ENCODE measurements at places on chromosomes 11 and 22.
A peak's percentile ranks its signal among the peaks of the same experiment; 100 is the strongest.

- DNase-seq = no peak
Observed at GRCh38 chr22:32674925-32675825, 126.3 kb upstream of the TIMP3 start.

DNA sequence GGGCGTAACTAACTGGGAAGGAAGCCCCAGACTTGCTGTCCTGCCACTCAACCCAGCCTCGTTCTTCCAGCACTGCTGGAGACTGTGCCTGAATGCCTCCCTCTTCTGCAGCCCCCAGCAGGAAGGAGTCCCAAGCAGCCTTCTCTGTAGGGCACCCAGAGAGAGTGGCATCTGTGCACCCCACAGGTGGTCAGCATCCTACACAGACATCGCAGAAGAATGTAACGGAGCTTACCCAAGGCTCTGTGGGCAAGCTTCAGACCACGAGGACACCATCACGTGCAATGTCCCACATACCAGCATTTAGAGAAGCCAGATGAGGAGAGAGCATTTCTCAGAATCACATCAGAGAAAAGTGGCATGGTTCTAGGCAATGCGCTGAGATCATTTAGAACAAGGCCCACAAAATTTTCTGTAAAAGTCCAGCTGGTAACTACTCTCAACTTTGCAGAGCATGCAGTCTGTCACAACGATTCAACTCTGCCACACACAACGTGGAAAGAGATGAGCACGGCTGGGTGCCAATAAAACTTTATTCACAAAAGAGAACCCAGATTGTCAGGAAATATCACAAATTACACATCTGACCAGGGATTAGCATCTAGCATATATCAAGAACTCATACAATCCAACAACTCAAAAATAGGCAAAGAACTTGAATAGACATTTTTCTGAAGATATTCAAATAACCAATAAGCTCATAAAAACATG lies 33.4 kb downstream of the SHANK2 start:
- no peak for DNase-seq

DNA sequence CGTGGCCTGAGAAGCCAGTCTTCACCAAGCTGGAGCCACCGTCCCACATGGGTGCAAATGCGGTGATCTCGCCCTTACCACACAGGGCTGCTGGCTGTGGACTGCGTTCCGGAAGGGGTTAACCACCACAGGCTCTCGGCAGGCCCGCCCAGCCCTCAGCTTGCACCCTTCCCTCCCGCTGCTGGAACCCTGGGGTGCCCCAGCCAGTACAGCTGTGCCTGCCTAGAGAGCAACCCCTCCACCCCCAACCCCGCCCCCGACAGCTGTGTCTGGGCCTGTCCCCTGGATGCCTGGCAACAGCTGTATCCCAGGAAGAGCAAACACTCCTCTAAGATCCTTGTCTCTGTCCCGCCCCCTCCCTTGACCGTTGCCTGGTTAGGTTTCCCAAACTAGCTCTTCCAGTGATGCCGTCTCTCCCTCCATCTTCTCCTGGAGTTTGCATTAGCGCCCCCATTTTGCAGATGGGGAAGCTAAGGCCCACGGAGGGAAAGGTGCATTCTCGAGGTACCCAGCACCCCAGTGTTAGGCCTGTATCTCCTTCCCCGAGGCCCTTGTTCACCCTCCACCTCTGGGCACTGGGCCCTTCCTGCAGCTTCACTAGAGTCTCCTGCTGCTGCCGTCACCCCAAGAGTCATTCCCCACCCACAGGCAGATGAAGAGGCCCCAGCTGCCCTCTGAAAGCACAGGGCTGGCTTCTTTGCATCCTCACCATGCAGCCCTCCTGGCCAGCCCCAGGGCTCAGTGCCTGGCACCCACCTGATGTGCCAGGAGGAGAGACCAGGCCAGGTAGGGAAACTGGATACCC lies 12.6 kb upstream of the COX8A start:
- peak; percentile 61 for DNase-seq

DNA sequence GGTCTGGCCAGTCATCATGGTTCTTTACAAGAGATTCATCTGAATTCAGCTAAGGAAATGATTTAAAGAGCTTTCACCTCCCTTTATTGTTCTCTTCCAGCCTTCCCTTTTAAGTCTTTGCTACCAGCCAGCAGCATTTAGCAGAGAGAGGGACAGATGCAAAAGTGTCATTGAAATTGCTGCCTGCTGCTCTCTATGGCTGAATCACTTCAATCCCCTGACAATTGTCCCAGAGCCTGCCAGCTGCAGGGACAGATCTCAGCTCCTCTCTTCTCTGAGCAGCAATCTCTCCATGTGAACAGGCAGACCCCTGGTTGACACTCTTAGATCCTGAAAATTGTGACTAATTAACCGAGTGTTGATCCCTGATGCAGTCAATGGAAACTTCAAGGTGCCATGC lies 816.9 kb upstream of the CCDC90B start:
- DNase-seq = peak; percentile 1

- DNase-seq = no peak
Observed at GRCh38 chr22:40107851-40108378, 69.8 kb upstream of the TNRC6B start.

DNA sequence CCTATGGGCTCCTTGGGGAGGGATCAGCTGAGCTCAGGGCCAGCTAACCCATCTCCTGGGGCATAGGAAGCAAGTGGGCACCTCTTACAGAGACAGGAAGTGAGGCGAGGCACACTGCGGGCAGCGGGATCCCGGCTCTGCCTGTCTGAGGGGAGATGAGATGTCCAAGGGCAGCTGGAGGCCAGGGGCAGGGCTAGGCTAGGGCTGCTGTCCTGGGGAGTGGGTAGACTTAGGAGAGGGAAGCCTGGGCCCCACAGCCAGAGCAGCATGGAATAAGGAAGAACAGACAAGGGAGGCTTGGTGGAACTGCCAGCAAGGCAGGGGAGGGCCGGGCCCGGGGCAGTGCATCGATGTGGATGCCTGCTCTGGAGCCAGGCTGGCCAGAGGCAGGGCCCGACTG lies 76.3 kb downstream of the MORC2 start:
- DNase-seq = no peak

GRCh38 chr11:122633219-122633829 lies 22.2 kb upstream of the UBASH3B start:
- DNase-seq = no peak

- DNase-seq = no peak
Observed at GRCh38 chr11:106468086-106468485, 390.6 kb downstream of the AASDHPPT start.

- DNase-seq = no peak
Observed at GRCh38 chr22:22346401-22347107, 102.0 kb downstream of the VPREB1 start.

DNA sequence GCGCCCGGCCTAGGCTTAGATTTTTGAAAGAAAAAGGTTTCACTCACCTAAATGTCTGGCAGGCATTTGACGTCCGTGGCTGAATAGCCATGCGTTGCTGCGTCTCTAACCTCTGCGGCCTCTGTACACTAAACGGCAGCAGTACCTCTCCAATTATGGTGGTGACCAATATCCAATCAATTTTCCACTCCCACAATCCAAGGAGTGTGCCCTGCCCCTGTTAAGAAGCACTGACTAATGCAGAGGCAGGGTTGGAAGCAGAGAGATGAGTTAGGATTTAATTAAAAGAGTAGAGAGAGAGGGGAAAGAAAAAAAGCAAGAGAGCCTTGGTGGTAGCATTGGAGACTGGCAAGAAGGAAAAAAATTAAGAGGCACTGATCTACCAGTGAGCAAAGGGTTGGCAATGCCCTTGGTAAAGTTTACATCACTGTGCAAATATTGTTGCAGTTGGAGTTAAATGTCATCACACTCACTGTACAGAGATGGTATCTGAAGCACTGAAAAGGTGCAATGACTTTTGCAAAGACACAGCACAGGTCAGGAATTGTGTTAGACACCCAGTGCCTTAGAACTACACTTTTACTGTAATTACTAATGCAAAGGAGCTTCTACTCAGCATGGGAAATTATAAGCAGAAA lies 526.7 kb downstream of the NTM start:
- DNase-seq = no peak

GRCh38 chr11:16792426-16792825 lies 54.0 kb downstream of the C11orf58 start:
- no peak for DNase-seq

DNA sequence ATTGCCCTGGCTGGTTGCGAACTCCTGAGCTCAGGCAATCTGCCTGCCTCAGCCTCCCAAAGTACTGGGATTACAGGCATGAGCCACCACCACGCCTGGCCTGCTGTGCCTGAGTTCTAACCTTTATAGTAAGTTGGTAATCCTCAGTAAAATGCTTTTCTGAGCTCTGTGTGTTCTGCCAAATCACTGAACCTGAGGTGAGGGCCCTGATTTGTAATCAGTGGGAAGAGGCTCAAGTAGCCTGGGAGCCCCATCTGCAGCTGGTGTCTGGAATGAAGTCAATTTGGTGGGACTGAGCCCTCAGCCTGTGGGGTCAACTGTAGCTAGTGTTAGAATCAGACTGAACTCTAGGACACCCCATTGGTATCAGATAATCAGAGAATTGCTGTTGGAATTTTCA lies 72.6 kb upstream of the PARVG start:
- DNase-seq = no peak

GRCh38 chr22:27801202-27801615 lies 347 bp downstream of the MN1 start:
- no peak for DNase-seq

- DNase-seq = no peak
Observed at GRCh38 chr11:118633979-118634378, 26.6 kb downstream of the PHLDB1 start.

DNA sequence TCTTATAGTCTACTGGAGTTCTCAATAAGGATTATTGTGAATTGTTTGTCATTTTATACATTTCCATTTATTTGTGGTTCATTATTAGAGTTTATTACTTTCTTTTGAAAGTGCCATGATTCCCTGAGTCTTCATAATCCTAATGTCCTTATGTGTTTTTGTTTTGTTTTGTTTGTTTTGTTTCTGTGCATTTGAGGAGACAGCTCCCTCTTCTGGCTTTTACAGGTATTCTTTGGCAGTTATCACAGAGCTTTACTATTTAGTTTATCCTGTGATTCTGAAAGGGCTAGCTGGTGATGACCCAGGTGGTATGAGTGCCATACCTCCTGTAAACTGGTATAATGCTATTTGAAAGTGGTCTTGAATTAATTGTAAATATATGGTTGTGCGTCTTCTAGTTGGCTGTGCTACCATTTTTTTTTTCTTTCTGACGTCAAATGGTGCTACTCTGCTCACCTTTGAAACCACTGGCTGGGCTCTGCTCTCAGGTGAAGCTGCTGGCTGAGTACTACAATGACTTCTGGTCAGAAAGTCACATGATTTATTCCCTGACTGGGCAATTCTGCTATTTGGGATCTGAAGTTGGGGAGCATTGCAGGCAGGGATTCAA lies 751.2 kb downstream of the JRKL start:
- peak; percentile 3 for DNase-seq

GRCh38 chr11:43200031-43200430 lies 111.8 kb upstream of the API5 start:
- no peak for DNase-seq

DNA sequence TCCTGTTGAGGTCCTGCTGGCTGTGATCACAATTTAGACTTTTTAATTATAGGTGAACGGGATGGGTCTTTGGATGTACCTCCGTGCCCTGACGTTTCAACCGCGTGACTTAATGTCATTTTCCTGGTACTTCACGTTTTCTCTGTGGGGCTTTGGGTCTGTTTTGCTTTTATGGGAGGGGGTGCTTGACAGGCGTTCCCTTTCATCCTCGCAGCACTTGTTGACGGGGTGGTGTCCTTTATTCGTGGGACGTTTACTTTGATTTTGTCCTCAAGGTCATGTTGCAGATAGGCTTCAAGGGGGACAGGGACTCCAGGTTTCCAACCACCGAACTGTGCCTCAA lies 994 bp downstream of the PPP6R3 start:
- DNase-seq = no peak

- peak; percentile 56 for DNase-seq
Observed at GRCh38 chr11:103601225-103601846, 435.1 kb upstream of the DDI1 start.

- no peak for DNase-seq
Observed at GRCh38 chr11:108851781-108852180, 186.9 kb downstream of the DDX10 start.

- no peak for DNase-seq
Observed at GRCh38 chr11:40998920-40999319, 460.5 kb downstream of the LRRC4C start.

DNA sequence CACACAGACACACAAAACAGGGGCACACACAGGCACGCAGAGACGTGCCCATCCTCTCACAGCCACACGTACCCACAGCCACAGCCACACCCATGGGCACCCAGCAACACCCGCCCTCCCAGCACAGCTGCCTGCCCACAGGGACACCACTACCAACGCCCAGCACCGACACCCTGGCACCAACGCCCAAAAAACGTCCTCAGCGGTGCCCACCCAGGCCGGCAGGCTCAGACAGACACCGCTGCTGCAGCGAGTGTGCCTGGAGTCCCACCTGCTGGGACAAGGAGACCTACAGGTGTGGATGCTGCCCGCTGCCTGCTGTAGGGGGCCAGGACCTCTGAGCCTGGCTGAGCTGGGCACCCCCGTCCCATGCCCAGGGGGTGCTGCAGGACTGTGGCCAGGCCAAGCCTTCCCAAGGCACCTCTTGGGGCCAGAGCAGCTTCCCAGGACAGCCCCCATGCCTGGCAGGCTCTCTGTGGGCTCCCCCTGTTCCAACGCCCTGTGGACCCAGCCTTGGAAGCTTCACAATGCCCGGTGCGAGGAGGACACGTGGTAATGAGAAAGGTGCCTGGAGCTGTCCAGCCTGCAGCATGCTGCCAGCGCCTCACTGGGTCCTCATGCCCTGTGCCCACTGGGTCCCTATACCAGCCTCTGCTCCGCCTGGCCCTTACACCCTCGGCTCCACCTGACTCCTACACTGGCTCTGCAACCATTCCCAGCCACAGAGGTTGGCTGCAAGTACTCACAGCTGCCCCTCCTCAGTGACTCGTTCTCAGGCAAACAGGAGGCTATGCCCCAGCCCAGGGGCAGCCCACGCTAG lies 45.8 kb upstream of the TH start:
- no peak for DNase-seq

DNA sequence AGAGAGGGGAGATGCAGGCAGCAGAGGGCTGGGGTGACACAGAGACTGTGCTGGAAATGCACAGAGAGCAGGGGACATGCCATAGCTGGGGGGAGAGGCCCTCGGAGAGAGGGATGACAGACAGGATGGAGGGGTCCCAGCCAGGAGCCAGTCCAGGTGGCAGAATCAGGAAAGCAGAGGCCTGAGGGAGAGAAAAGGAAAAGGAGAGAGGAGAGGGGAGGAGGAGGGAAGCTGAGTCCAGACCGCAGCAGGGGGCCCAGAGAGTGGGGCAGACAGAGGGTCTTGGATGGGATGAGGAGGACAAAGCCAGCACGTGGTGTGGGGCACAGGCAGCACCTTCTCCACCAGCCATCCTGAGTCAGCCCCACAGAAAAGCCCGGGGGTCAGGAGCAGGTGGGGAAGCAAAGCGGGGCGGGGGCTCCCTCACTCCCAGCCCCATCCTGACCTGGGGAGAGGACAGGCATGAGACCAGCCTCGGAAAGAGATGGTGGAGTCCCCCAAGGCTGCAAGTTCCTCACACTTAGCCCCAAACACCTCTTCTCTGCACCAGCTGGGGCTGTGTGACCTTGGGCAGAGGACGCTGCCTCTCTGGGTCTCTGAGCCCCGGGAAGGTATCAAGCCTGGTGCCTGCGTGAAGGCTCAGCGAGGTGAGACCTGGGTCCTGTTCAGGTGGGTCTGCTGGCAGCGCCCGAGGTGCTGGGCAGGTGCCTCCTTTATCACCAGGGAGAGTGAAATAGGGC lies 48.0 kb downstream of the IGLL1 start:
- no peak for DNase-seq

GRCh38 chr11:15779518-15779917 lies 576.8 kb downstream of the SOX6 start:
- no peak for DNase-seq

GRCh38 chr11:64391839-64392238 lies 32.9 kb downstream of the RPS6KA4 start:
- no peak for DNase-seq

GRCh38 chr11:32231909-32232493 lies 141.1 kb downstream of the RCN1 start:
- no peak for DNase-seq
